Uterus (tissue), 4 donors: ENCODE measurements at places on chromosomes 13 and 19. TPM values are rescaled to one million over a fixed set of nuclear protein-coding genes. Genes with fewer than 3 reads are reported as not detected.
A peak's percentile ranks its signal among the peaks of the same experiment; 100 is the strongest.

CYP4F2 gene
- not detected for total RNA-seq

GRK1 gene
- 0.07 TPM for total RNA-seq

NLRP11 gene
- 0.28 TPM for total RNA-seq

C13orf46 gene
- 0.07 TPM for total RNA-seq

INAFM1 gene
- 3.2 TPM for total RNA-seq

- H3K4me1 ChIP-seq = no peaks in the 10 kb centered on the region
- no peak for DNase-seq
- no peaks in the 10 kb centered on the region for H3K27me3 ChIP-seq
- H3K36me3 ChIP-seq = no peaks in the 10 kb centered on the region
Measured at GRCh38 chr19:13398780-13399726, 107.2 kb downstream of the CACNA1A start.

DNA sequence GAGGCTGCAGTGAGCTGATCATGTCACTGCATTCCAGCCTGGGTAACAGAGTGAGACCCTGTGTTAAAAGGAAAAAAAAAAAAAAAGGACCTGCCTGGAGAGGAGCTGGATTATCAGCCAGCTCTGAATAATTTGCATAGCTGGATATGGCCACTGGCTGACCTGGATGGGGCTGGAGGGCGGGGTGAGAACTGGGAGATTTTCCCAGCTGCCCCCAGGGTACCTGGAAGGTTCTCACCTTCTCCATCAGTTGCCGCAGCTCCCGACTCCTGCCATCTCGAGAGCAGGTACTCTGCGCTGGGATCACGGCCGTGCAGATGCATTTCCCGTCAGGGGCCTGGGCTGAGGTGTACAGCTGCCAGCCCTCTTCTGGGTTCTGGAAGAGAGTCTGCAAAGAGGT lies 25.3 kb downstream of the PIN1 start:
- H3K4me3 ChIP-seq = no peak overlapping the region
- H3K4me1 ChIP-seq = no peaks in the 10 kb centered on the region
- no peaks in the 10 kb centered on the region for H3K27me3 ChIP-seq
- H3K27ac ChIP-seq = no peak overlapping the region

- no peak for DNase-seq
- no peaks in the 10 kb centered on the region for H3K36me3 ChIP-seq
- no peak overlapping the region for H3K27ac ChIP-seq
- H3K27me3 ChIP-seq = no peaks in the 10 kb centered on the region
Measured at GRCh38 chr19:16365300-16365996, 40.8 kb downstream of the KLF2 start.

DNA sequence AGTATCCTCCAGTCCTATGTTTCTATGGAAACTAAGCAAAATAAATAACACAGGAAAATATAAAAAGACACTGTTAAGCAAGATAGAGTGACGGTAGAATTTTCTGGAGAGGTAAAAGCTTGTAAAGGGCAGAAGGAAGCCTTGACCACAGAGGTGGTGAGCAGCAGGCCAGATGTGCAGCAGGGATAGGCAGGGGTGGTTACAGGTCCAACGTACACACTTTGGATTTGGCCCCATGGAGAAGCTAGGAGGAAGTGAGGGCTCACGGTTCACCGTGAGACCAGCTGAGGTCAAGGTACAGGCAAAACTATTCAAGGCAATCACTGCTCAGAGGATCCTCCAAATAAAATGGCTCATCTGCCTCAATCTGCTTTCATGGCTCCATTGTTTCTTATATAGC lies 242.8 kb downstream of the B3GLCT start:
- DNase-seq = no peak
- H3K27me3 ChIP-seq = no peaks in the 10 kb centered on the region
- peak overlapping the region; percentile 76 for H3K27ac ChIP-seq
- no peak overlapping the region for H3K4me3 ChIP-seq
- peaks cover 4% of the 10 kb centered on the region for H3K4me1 ChIP-seq
- no peaks in the 10 kb centered on the region for H3K36me3 ChIP-seq

DNA sequence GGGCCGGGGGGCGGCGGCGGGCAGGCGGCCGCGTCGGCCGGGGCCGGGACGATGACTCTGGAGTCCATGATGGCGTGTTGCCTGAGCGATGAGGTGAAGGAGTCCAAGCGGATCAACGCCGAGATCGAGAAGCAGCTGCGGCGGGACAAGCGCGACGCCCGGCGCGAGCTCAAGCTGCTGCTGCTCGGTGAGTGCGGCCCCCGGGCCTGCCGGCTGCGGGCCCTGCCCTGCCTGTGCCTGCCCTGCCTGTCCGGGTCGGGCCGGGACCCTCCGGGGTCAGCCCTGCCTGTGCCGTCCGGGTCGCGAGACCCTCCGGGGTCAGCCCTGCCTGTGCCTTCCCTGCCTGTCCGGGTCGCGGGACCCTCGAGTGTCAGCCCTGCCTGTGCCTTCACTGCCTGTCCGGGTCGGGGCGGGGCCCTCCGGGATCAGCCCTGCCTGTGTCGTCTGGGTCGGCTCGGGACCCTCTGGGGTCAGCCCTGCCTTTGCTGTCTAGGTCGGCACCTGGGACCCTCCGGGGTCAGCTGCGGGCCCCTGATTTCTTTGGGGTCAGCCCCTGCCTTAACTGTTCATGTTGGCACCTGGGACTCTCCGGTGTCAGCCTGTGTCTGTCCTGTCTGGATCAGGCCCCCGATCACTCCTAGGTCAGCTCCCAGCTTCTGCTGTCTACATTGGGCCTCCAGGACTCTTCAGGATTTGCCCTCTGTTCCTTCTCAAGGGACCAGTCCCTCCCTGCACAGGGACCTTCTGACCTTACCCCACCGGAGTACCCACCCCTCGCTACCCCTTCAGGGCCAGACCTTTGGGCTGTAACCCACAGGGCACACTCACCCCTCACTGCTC lies 659 bp downstream of the GNA11 start:
- no peaks in the 10 kb centered on the region for H3K4me1 ChIP-seq
- no peaks in the 10 kb centered on the region for H3K27me3 ChIP-seq
- H3K36me3 ChIP-seq = no peaks in the 10 kb centered on the region
- DNase-seq = no peak

- H3K27me3 ChIP-seq = no peaks in the 10 kb centered on the region
- peaks cover 26% of the 10 kb centered on the region for H3K4me1 ChIP-seq
Measured at GRCh38 chr19:38658462-38659306, 11.2 kb downstream of the ACTN4 start.

DNA sequence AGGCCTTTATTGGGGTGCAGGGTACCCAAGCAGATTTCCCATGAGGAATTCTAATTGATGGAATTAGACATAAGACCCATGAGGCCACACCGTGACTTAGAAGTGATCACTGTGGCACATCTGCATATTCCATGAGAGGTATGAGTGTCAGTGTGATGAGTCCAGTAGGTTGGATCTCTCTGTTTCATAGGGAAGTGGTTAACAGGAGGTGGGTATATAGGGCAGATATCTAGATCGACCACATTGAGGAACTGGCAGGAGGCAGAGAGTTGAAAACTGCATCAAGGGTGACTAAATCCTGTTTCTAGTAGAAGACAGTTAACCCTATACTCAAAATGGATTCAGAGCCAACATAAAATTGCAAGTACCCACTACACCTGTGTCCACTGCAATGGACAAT lies 68.6 kb upstream of the MIR17HG start:
- no peak for DNase-seq
- no peaks in the 10 kb centered on the region for H3K4me1 ChIP-seq
- H3K27ac ChIP-seq = no peak overlapping the region
- no peaks in the 10 kb centered on the region for H3K27me3 ChIP-seq
- no peaks in the 10 kb centered on the region for H3K36me3 ChIP-seq

- no peak overlapping the region for H3K4me3 ChIP-seq
- H3K4me1 ChIP-seq = no peaks in the 10 kb centered on the region
- H3K27ac ChIP-seq = no peak overlapping the region
- H3K36me3 ChIP-seq = no peaks in the 10 kb centered on the region
- no peak for DNase-seq
Measured at GRCh38 chr13:93080587-93080986, 146.0 kb upstream of the GPC6 start.

DNA sequence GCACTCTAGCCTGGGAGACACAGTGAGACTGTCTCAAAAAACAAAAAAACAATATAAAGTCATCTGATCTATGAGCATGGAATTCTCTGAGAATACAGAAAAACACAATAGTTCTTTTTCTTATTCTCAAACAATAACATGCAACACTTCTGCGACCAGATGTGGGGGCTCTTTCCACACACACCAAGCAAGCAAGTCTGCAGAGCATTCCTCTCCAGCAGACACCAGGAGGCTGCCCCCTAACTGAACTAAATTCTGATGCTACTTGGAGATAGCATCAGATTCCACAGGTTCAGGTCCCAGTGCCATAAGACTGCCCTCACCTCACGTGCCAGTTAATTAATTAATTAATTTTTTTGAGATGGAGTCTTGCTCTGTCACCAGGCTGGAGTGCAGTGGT lies 27.7 kb downstream of the ZNF101 start:
- no peak overlapping the region for H3K4me3 ChIP-seq
- no peaks in the 10 kb centered on the region for H3K36me3 ChIP-seq
- no peaks in the 10 kb centered on the region for H3K4me1 ChIP-seq
- no peaks in the 10 kb centered on the region for H3K27me3 ChIP-seq
